ENCODE measurements at places on chromosomes 12 and 14.
A peak's percentile ranks its signal among the peaks of the same experiment; 100 is the strongest.

- no peak for DNase-seq
Observed at GRCh38 chr14:61101803-61102548, 120.9 kb downstream of the SLC38A6 start.

DNA sequence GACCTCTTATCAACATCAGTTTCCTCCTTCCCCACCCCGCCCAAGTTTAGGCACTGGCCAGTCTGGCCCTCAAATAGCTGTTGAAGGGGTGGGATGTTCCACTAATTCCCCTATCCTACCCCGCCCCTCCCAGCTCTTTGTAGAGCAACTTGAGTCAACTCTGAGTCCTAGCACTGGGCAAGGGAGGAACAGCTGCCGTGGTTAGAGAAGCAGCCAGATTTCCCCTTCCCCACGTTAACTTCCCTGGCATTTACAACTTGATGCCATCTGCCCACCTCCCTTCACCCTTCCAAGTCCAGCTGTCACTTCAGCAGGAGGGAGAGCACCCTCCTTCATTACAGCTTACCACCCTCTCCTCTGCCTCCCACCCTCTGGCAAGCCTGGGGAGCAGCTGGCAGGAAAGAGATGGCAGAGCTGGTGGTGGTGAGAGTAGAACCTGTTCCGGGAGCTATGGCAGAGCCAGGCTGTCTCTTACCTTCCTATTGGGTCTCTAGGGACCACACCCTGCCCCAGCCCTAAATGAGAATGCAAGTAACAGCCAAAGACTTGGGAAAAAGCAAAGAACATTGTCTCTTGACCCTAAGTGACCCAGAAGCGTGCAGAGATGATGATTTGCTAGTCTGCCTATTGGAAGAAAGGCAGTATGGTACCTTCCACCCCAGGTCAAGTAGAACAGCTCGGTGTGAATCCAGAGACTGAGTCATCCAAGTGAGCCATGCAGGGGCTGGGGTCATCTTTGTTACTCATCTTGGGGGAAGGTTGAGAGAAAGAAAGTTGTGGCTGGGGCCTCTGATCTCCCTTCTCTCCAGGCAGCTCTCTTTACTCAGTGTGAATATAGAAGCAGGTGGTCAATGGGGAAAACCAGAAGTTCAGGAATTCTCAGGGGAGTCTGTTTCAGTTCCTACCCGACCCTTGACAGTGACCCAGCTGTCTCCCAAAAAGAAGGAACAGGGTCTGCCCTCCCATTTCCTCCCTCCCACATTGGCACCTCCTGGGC is 1.5 kb downstream of the BLOC1S1 start:
- DNase-seq, result no peak

GRCh38 chr12:14751986-14752385 is 51.3 kb downstream of the WBP11 start:
- DNase-seq, result no peak

- no peak for DNase-seq
Observed at GRCh38 chr14:95943699-95944098, 67.1 kb downstream of the TUNAR start.

- DNase-seq, result no peak
Observed at GRCh38 chr12:26273811-26274210, 78.4 kb downstream of the SSPN start.

GRCh38 chr12:65968359-65968758 is 144.1 kb downstream of the HMGA2 start:
- DNase-seq, result no peak

- DNase-seq, result no peak
Observed at GRCh38 chr12:3243376-3244084, 166.4 kb downstream of the TSPAN9 start.

GRCh38 chr12:113781415-113782198 is 184.5 kb downstream of the RBM19 start:
- no peak for DNase-seq

DNA sequence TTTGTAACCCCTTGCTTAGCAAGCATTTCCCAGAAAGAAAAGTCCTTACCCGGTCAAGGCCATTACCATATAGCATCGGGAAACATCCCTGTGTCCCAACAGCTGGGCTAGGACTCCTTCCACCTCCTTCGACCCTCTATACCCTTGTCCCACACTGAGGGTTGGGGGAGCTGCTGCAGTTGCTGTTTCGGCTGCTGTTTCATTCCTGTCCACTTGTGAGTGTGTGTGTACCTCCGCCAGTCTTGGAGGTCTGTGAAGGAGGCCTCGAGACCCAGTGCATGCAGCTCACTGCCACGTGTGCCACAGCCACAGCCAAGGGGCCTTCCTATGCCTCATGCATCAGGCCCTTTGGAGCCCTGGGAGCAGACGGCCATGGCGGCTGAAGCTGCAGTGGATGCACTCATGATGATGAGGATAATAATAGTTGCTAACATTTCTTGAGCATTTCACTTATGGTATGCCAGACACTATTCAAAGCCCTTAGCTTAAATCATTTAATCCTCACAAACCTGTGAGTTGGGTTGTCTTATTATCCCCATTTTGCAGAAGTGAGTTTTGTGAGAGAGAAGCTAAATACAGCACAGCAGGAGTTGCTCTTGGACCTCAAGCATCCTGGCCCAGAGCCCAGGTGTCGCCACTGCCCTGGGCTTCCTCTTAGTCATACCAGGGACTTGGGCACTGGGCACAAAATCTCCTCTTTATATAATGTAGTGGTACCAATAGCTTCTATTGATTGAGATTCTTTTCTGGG is 156.5 kb downstream of the PRKCH start:
- DNase-seq, result no peak

DNA sequence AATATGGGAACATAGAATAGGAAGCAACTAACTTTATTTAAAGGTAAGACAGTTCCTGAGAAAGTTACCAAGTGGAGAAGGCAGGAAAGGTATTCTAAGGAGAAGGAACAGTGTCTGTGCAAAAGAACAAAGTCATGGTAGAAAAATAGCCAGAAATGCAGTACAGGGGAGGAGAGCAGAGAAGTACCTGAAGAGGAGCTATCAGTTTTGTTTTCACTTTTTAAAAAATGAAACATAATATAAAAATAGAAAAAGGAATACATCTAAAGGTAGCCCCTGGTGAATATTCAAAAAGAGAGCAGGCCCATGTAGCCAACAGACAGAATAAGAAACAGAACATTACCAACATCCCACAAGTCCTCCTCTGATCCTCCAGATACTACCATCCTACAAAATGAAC is 408.7 kb downstream of the ADAMTS20 start:
- no peak for DNase-seq

GRCh38 chr12:42442888-42443287 is 116.9 kb downstream of the PPHLN1 start:
- no peak for DNase-seq

- DNase-seq, result no peak
Observed at GRCh38 chr14:94762431-94762830, 7.5 kb downstream of the GSC start.

DNA sequence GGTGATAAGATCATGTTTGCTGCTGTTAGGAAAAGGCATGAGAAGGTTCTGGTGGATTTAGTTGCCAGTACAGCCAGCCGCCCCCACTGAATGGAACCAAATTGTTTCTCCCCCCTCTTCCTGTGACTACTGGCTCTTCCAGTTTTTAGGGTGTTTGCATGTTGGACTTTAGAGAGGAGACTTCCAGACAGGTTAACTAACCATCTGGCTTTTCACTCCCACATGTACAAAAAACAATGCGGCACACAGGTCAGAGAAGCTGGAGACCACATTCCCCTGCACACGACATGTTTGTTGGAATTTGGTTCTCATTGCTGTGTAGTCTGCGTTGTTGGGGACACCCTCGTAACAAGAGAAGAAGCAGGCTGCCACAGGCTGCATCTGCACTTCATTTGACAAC is 103.9 kb upstream of the TMEM132C start:
- no peak for DNase-seq

DNA sequence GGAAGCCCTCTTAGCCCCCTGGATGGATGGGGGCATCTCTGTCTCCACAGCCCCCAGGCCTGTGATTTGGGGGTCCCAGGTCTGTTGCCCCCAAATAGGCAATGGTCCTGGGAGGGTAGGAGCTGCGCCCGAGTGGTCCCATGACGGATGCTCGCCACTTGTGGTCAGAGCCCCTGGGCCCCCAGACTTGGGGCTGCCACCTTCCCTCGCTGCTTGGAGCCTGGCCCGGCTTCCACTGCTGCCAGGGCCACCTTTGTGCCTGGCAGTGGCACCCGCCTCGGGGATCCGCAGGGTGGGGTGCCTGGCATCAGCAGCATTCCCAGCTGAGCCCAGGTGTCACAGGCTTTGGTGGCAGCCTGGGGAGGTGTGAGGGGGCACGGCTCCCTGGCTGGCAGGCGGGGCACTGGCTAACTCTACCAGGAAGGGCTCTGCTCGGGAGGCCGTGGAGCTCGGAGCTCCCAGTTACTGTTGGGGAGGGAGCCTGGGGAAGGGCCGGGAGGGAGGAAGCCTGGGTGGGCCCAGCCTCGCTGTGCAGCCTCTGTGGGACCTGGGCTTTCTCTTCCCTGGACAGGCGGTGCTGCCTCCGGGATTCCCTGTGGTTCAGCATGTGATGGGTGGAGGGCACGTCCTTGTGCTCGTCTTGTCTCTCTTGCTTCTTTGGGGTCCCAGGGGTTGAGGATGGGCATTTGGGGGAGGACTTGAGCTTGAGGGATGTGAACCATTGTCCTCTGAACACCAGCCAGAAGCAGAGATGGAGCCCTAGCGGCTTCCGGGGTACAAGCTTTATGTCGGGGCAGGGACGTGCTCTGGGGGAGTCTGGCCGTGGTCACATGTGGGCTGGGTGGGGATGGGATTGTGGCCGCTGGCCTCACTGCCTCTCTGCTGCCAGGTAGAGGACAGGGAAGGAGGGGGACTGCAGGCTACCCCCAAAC is 5.4 kb downstream of the KIF26A start:
- no peak for DNase-seq

DNA sequence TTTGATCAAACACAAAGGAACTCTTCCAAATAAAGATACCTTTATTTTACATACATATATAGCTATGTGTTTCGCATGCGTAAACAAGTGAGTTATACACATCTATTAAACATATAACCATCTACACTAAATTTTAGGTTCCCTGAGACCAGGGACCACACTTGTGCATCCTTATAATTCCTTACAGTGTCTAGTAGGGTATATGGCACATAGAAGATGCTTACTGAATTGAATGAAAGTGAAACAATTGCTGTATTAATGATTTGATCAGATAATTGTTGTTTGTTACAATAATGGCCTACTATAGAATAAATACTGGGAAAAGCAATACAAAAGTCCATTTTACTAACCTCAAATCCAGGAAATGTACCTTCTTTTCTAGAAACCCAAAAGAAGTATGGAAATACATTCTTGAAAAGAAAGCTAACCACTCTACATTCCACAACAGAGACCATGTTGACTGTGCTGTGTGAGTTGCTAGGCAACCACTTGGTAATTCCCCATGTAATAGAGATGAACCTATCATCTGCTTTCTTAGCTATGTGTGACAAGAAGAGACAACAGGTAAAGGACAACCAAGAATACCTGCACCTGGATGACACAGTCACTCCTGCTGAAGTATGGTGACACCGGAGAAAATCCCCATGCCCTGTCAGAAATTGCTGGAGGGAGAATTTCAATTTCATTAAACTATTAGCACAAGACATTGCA is 11.9 kb upstream of the CIPC start:
- DNase-seq, result no peak

DNA sequence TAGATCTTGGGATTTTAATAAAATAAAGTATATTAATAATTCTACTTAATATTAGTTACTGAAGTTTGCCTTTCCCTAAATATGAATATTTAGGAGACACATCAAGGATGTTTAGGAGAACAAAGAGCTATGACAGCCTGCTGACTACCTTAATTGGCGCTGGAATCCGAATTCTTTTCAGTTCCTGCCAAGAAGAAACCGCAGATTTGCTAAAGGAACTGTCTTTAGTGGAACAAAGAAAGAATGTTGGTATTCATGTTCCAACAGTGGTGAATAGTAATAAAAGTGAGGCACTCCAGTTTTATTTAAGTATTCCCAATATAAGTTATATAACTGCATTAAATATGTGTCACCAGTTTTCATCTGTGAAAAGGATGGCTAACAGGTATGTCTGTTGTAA is 54.5 kb downstream of the MIS18BP1 start:
- no peak for DNase-seq

DNA sequence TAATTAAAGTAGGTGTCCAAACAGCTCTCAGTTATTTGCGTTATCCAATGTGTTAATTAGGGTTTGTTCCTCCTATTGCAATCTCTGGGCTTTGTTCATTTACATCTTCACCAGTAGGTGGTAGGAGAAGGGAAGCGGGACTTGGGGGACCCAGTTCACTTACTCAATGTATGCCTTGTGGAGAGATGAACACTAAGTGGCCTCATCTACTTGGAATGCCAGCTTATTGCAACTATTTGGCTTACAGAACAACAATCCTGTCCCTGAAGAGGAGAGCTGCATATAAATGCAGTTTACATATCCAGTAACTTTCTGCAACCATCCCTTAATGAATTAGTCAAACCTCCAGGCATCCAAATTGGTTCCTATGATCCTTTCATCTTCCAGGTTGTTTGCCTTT is 417.1 kb upstream of the CCDC196 start:
- DNase-seq, result no peak

GRCh38 chr14:101196795-101197590 is 293.5 kb upstream of the RTL1 start:
- DNase-seq, result peak; percentile 50

GRCh38 chr12:94874518-94875302 is 128.8 kb downstream of the NDUFA12 start:
- no peak for DNase-seq

- no peak for DNase-seq
Observed at GRCh38 chr12:116116650-116117424, 160.7 kb downstream of the MED13L start.

DNA sequence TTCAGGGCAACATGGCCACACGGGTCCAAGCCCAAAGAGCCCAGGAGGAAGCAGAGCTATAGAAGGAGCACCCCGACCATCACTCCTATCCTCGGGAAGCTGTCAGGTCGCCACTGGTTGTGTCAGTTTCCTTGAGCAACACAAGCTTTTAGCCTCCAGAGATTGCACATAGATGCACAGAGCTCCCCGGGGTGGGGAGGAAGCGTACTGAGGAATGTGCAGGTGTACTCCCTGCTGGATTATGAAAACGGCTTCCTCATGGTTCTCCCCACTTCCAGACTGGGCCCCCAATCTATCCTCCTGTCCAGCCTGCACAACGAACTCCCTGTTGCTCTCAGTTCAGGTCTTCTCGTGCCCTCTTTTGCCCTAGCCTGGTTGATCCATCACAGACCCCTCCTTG is 30.3 kb upstream of the IRF2BPL start:
- no peak for DNase-seq

- no peak for DNase-seq
Observed at GRCh38 chr12:66044731-66045130, 85.8 kb downstream of the LLPH start.

DNA sequence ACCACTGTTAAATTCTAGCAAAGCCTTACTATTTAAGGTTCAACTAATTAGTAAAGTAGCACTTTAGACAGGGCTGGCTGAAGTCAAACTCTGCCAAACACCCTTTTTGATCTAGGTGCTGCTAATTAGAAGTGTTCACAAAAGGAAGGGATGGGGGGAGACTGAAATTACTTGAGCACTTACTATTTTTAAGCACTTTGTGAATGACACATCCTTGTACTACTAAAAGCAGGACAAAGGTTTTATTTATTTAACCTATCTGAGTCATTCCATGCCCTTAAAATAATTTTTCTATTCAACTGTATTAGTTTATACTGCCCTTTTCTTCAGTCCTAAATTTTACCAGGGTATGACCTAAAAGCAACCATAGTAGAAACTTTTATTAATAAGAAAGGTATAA is 20.1 kb downstream of the MBIP start:
- no peak for DNase-seq
